ENCODE measurements at places on chromosomes 5 and 9. TPM values are rescaled to one million over a fixed set of nuclear protein-coding genes. Genes with fewer than 3 reads are reported as not detected.

GLDC gene
- 0.64 TPM for total RNA-seq

ZDHHC11 gene
- total RNA-seq = not detected

SLC9A3 gene
- 9.9 TPM for total RNA-seq

GRCh38 chr9:80707120-80707519 lies 982.2 kb downstream of the TLE1 start:
- no peak for DNase-seq

DNA sequence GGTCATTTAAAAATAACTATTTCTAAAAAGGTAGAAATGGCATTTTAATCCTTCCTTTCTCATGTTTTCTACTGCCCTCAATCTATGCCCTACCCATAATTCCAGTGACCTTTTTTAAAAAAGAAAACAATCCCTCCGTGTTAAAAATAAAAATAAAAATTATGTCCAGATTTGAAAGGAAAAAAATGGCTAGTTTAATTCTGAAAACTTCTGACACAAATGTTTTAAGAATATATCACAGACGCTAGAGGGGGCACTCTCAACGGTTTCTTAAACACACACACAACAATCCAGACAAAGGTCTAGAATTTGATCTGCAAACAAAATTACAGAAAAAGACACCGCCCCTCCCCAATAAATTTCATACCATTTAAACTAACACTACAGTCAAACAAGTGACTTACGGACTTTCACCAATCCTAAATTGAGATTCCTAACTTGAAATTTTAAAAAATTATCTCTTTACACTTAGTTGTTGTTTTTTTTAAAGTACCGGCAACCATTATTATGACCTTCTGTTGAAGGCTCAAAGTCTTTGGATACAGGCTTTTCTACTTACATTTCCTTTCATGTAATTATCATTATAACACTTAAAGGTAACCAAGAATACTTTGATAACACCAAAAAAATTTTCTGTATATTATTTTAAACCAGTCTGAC lies 38.2 kb downstream of the CLINT1 start:
- DNase-seq = no peak
